ENCODE measurements at places on chromosomes 4 and X. TPM values are rescaled to one million over a fixed set of nuclear protein-coding genes. Genes with fewer than 3 reads are reported as not detected.

The ERVMER34-1 gene
- total RNA-seq = not detected

The SPATA4 gene
- total RNA-seq = 0.54 TPM

DNA sequence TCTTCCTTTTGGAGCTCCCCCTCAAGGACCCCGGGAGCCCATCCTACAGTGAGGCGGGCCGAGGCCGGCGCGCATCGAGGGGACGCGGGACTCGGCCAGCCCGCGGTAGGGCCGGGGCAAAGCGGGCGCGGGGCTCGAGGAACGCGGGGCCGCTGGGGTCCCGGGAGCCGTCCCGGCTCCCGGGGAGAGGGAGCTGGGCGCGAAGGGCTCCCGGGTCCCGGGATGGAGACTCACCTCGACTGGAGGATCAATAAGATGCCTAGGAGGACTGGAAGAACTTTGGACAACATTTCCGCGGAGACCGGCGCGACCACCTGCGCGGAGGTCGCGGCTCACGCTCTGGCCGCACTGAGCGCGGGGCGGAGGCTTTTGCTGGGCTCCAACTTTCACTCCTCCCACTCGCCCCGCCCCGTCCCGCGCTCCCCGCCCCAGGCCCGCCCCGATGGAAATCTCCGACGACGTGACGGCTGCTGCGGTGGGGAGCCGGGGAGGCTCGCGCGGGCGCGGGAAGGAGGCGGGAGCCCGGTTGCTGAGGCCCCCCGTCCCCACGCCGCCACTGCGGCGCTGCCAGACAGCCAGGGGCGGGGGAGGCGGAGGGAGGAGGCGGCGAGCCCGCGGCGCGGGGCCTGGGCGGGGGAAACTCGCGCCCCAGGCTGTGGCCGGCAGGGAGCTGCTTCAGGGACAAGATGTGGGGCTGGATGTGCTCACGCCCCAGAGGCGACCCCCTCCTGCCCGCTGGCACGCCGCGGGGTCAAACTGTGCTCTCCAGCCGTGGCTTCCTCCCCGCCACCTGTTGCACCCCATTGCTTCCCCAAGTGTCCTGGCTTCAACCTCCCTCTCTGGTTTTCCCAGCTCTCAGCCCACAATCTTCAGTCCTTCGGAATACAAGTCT, at the start of gene GABRE:
TSS of gene GABRE (minus strand) at position 341 of the 892 bp plus-strand sequence. CDS start at position 290, 51 bp downstream.
- H3K4me1 ChIP-seq = no peaks in the 10 kb centered on the region
- H3K27ac ChIP-seq = peak within 1 kb of the TSS; percentile 73
- no peaks in the 10 kb centered on the region for H3K36me3 ChIP-seq
- DNase-seq = peak; percentile 73
- H3K27me3 ChIP-seq = no peaks in the 10 kb centered on the region

DNA sequence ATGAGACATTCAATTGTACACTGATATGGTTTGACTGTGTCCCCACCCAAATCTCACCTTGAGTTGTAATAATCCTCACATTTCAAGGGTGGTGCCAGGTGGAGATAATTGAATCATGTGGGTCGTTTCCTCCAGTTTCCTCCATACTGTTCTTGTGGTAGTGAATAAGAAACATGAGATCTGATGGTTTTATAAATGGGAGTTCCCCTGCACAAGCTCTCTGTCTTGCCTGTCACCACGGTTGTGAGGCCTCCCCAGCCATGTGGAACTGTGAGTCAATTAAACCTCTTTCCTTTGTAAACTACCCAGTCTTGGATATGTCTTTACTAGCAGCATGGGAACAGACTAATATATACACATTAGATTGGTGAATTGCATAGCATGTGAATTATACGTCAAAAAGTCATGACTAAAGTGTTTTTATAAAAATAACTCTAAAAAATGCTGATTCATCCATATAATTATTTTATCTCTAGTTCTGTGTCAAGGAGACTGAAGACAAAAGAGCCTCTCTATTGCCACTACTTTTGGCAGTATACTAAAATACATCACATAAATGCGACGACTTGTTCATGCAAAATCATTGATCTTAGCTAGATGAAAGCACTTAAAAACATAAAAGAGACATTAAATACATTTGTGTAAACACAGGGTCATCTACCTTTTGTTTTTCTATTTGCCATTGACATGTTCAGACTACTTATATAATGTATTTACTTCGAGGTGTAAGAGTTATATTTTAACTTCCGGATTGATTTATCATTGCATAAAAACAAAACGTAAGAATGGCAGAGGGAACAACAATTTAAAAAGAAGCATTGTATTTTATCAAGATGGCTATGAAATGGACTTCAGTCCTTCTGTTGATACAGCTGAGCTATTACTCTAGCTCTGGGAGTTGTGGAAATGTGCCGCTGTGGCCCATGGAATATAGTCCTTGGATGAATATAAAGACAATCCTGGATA, 50.1 kb downstream of the YTHDC1 start:
- no peak overlapping the region for H3K4me3 ChIP-seq
- no peaks in the 10 kb centered on the region for H3K27me3 ChIP-seq

- H3K4me1 ChIP-seq = peaks cover 13% of the 10 kb centered on the region
- no peak overlapping the region for H3K27ac ChIP-seq
- no peaks in the 10 kb centered on the region for H3K27me3 ChIP-seq
Observed at GRCh38 chr4:99033956-99034355, 38.4 kb downstream of the METAP1 start.

The GLUD2 gene
- 1.7 TPM for total RNA-seq

DNA sequence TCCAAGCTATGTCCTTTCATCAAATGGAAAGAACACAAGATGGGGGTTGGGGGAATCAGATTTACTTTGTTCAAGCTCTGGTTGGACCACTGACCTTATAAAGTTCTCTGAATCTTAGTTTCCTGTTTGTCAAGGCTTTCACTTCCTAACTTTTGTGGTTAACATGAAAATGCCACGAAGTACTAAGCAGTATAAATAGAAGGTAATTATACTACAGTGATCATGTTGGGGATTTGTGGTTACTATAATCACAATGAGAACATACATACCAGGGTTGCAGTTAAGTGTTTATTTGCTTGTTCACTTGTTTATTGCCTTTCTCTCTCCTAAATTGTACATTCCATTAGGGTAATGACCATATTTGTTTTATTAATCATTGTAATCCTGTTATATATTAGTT, 53.2 kb downstream of the SPRY1 start:
- no peaks in the 10 kb centered on the region for H3K27me3 ChIP-seq
- H3K36me3 ChIP-seq = no peaks in the 10 kb centered on the region
- DNase-seq = no peak
- H3K27ac ChIP-seq = no peak overlapping the region

Measured in sigmoid colon (tissue), 7 donors.